CD14-positive monocyte (primary cell): ENCODE measurements at places on chromosomes 16 and 17. TPM values are rescaled to one million over a fixed set of nuclear protein-coding genes. Genes with fewer than 3 reads are reported as not detected.

DNA sequence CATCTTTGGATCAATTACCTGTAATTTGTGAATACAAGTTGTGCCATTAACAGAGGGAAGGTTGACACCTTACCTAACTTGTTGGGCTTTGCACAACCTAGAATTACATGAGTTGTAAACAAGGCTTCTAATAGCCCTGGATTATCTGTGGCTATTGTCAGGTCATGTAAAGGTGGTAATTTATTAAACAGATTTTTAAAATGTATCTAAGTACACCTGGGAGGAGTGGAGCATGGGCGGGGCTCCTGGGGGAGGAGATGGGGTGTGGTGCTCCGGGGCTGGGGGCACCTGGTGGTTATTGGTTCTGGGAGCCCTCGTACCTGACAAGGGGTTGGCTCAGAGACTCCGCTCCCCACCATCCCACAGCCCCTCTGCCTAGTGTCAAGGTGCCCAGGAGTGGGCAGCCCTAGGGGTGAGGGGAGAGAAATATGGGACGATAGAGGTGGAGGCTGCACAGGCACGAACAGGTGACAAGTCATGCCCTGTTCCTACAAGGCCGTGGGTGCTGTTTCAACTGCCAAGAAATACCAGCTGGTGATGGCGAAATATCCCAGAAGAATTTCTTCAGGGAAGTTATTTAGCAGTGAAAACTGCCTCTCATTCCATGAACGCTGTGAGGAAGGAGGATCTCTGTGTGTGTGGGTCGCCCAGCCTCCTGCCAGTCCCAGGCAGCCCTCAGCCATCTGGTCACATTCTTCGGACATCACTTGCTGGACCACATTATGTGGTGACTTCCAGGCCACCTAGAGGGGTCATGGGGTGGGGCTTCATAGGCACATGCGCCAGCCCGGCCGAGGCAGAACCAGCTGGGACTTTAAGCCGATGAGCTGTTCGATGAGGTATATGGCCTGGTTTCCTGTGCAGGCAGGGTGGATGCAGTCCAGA, 55.5 kb upstream of the IRX3 start:
- H3K27ac ChIP-seq: no peak overlapping the region
- no peaks in the 10 kb centered on the region for H3K27me3 ChIP-seq
- no peaks in the 10 kb centered on the region for H3K36me3 ChIP-seq
- no peaks in the 10 kb centered on the region for H3K4me1 ChIP-seq

ACSM5 gene
- polyA plus RNA-seq: 0.33 TPM

- DNase-seq: no peak
- H3K36me3 ChIP-seq: no peaks in the 10 kb centered on the region
- H3K4me3 ChIP-seq: no peak overlapping the region
- H3K27me3 ChIP-seq: no peaks in the 10 kb centered on the region
Observed at GRCh38 chr16:25045696-25046381, 30.7 kb upstream of the ARHGAP17 start.

DNA sequence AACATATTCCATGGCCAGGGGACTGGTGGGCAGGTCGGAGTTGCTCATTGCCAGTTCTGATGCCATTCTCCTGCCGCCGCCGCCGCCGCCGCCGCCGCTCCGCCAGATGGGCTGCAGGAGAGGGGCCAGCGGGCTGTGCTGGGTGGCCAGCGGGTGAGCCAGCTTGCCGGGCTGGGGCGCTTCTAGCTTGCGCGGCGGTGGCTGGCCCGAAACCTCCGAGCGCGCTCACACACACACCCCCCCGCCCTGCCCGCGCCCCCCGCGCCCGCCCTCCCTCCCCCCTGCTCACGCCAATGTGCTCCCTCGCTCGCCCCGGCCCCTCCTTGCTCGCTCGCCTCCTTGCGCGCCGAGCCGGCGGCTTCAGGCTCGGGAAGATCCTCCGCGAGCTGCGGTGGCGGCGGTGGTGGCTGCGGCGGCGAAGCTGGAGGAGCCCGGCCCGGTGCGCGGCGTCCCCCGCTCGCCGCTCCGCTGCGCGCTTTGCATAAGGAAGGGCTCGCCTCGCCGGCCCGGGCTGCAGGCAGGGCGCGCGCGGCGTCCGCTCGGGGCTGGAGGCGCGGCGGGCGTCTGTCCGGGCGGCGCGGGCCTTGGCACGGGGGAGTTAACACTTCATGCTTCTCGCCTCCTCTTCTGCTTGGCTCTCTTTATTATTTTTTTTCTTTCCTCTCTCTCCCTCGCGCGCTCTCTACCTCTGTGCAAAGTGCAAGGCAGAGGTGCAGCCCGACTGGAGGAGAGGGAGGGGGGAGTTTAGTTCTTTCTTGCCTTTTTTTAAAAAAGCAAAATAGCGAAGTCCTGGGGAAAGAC, 500 bp downstream of the MAF start:
- peaks cover 39% of the 10 kb centered on the region for H3K4me1 ChIP-seq
- H3K27ac ChIP-seq: peak overlapping the region; percentile 53
- no peaks in the 10 kb centered on the region for H3K36me3 ChIP-seq

- no peak overlapping the region for H3K27ac ChIP-seq
- no peaks in the 10 kb centered on the region for H3K36me3 ChIP-seq
Observed at GRCh38 chr17:71725811-71726210, 395.0 kb upstream of the SOX9 start.

- no peak overlapping the region for H3K4me3 ChIP-seq
- no peak overlapping the region for H3K27ac ChIP-seq
- H3K27me3 ChIP-seq: no peaks in the 10 kb centered on the region
- H3K36me3 ChIP-seq: no peaks in the 10 kb centered on the region
- peaks cover 9% of the 10 kb centered on the region for H3K4me1 ChIP-seq
- DNase-seq: no peak
Observed at GRCh38 chr16:88531931-88532433, 38.2 kb upstream of the ZC3H18 start.

DNA sequence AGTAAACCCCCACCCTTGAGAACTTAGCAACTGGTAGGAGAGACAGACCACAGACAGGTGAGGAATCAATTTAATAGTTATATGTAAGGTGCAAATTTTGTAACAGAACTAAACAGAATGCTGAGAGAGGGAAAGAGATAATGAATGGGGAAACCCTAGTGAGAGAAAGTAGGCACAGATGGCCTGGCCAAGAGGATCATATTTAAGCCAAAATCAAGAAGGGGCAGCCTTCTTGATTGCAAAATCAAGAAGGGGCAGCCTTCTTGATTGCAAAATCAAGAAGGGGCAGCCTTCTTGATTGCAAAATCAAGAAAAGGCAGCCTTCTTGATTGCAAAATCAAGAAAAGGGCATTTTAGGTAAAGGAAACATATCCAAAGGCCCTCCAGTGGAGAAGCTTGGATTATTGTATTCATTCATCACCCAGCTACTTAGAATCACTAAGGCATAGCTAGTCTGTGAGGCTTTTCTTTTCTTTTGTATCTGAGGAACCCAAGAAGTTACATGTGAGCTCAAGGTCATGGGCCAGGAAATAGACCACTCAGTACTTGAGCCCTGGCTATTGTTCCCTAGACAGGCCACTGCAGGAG, 190.6 kb downstream of the CYLD start:
- H3K4me1 ChIP-seq: peaks cover 25% of the 10 kb centered on the region
- no peaks in the 10 kb centered on the region for H3K36me3 ChIP-seq
- H3K4me3 ChIP-seq: no peak overlapping the region
- H3K27me3 ChIP-seq: no peaks in the 10 kb centered on the region

DNA sequence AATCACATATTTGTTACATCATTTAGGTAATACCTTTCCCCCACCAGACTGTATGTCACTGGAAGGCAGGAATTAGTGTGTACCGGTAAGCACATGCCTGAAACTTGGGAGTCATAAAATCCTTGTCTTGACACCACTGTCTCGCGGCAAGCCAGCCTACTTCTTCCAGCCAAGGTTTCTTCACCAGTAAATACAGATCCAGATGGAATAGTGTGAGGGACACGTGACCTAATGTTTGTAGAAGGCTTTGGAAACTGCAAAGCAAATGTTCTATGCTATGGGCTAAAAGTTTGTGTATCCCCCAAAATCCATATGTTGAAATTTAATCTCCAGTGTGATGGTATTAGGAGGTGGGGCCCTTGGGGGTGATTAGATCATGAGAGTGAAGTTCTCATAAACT, 126.1 kb downstream of the HS3ST4 start:
- no peak for DNase-seq
- H3K36me3 ChIP-seq: no peaks in the 10 kb centered on the region
- no peak overlapping the region for H3K27ac ChIP-seq
- no peaks in the 10 kb centered on the region for H3K27me3 ChIP-seq
- no peaks in the 10 kb centered on the region for H3K4me1 ChIP-seq
- no peak overlapping the region for H3K4me3 ChIP-seq

- H3K36me3 ChIP-seq: no peaks in the 10 kb centered on the region
- H3K4me3 ChIP-seq: no peak overlapping the region
- no peak for DNase-seq
- no peaks in the 10 kb centered on the region for H3K4me1 ChIP-seq
Observed at GRCh38 chr16:5108505-5109158, 11.0 kb upstream of the EEF2KMT start.

DNA sequence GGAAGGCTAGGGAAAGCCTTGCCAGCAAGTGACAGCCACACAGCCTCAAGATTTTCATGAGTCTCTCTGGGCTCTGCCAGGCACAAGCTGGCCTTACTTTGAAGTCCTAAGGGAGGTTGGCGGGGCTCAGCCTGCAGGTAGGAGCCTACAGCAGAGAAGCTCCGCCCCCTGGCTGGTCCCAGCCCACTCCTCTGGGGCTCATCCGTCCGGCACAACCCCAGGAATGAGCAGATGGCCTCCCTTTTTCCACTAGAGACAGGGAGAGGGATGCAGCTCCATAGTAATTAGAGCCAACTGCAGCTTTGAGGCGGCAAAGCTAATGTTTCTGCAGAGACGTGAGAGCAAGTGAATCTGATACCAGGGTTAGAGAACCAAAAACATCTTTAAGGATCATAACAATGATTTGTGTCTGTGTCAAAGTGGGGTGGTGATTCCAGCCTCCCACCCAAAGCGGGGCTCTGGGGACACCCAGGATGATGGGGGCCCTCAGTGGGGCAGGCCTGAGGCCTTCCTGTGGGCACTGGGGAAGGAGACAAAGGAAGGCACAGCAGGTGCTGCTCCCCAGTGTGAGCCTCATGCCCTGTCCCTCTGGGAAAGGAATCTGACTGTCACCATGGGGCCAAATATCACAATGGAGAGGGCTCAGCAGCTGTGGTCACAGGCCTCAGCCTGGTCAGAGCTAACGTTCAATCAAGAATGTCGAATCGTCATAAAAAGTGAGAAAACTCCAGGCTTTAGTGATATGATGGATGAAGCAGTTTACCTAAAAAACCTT, 61.5 kb downstream of the RBFOX3 start:
- H3K4me3 ChIP-seq: no peak overlapping the region
- H3K27ac ChIP-seq: no peak overlapping the region
- H3K4me1 ChIP-seq: no peaks in the 10 kb centered on the region
- no peaks in the 10 kb centered on the region for H3K27me3 ChIP-seq
- H3K36me3 ChIP-seq: no peaks in the 10 kb centered on the region

WFDC1 gene
- not detected in 2 replicates for polyA plus RNA-seq

GRCh38 chr16:89191901-89192185, 8.5 kb downstream of the SLC22A31 start:
- DNase-seq: no peak
- no peak overlapping the region for H3K27ac ChIP-seq
- no peak overlapping the region for H3K4me3 ChIP-seq
- peaks cover 5% of the 10 kb centered on the region for H3K4me1 ChIP-seq
- H3K36me3 ChIP-seq: no peaks in the 10 kb centered on the region

DNA sequence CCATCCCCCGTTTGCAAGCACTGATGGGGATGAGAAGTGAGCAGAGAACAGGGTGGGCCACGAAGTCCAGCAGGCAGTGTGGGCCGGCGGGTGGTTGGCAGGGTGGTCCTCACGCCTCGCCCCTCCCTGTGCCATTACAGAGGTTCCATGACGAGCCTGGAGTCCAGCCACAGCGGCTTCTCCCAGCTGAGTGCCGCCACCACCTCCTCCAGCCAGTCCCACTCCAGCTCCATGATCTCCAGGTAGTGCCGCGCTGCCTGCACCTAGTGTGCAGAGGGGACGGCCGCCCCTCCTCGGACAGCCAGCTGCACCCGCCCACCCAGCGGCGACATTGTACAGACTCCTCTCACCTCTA, 73.0 kb downstream of the SEC14L1 start:
- no peak for DNase-seq
- H3K4me1 ChIP-seq: peaks cover 15% of the 10 kb centered on the region
- no peaks in the 10 kb centered on the region for H3K27me3 ChIP-seq
- peaks cover 88% of the 10 kb centered on the region for H3K36me3 ChIP-seq
- no peak overlapping the region for H3K4me3 ChIP-seq
- no peak overlapping the region for H3K27ac ChIP-seq

GRCh38 chr17:65278050-65278819, 141.1 kb downstream of the RGS9 start:
- no peaks in the 10 kb centered on the region for H3K4me1 ChIP-seq
- H3K27ac ChIP-seq: no peak overlapping the region
- no peak for DNase-seq
- no peak overlapping the region for H3K4me3 ChIP-seq

PYY gene
- not detected for polyA plus RNA-seq

SLC13A2 gene
- polyA plus RNA-seq: not detected

DNA sequence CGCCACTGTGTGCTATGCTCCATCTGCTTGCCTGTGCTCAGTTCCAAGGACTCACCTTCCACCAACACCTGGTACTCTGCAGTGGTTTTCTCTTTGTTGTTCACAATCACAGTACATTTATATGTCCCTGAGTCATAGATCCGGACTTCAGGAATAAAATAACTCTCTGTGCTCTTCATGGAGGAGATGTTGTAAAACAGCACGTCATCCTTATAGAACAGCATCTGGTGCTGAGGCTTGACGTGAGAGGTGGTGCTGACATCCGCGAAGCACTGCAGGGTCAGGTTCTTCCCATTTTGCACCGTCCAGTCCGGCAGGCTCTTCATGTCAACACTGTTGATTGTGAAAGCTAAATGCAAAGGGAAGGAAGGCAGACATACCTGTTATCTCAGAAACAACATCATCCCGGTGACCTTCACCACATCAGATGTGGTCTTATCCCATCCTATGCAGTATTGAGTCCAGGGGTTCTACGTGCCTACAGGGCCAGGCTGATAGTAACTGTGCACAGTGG, 12.8 kb downstream of the PECAM1 start:
- H3K27ac ChIP-seq: peak overlapping the region; percentile 17
- H3K4me3 ChIP-seq: no peak overlapping the region
- H3K36me3 ChIP-seq: peaks cover 68% of the 10 kb centered on the region
- no peaks in the 10 kb centered on the region for H3K27me3 ChIP-seq
- H3K4me1 ChIP-seq: peaks cover 17% of the 10 kb centered on the region

DNA sequence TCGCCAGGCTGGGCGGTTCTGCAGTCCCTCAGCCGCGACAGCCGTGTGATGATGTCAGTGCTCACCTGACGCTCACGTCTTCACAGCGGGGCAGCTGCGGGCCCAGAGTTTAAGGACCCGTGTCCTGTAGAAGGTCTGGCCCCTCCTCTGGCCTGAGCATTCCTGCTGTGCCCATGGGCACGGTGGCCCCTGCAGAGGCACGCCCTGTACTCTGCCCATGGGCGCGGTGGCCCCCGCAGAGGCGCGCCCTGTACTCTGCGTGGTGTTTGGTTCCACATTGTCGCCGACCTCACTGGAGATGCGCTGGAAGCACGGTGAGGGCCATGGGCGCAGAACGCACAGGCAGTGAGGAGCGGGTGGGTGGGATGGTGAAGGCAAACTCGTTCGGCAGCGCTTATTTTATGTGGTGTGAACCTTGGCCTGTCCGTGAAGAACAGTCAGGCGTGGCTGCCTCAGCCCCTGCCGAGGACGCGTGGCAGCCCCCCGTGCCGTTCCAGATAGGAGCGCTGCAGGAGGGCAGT, 122.0 kb downstream of the BANP start:
- H3K27me3 ChIP-seq: no peaks in the 10 kb centered on the region
- H3K36me3 ChIP-seq: peaks cover 95% of the 10 kb centered on the region
- no peaks in the 10 kb centered on the region for H3K4me1 ChIP-seq
- no peak for DNase-seq

- no peak for DNase-seq
- H3K4me1 ChIP-seq: peaks cover 18% of the 10 kb centered on the region
- no peaks in the 10 kb centered on the region for H3K27me3 ChIP-seq
Observed at GRCh38 chr16:67676516-67676915, 9.9 kb downstream of the C16orf86 start.

CA7 gene
- polyA plus RNA-seq: not detected

OR3A1 gene
- polyA plus RNA-seq: 0.18 TPM
